ENCODE measurements at places on chromosomes 3 and 15.

DNA sequence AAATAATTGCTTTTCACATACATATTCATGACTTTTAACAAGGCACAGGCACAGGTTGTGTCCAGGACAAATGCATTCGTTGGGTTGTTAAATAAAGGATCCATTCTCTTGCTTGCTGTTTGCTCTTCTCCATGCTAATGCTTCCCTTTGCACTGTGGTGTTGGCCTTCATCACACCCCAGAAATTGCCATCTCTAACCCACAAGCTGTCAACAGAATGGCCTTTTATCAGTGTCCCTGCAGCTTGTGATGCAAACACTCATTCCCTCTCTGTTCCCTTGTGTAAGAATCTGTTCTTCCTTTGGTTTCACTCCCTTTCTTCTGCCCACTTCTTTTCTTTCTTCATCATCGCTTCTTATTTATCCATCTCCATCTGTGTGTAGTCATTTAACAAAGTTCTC, 72.2 kb downstream of the SLC7A14 start:
- no peak for DNase-seq

GRCh38 chr15:58355382-58355971, 76.3 kb upstream of the LIPC start:
- peak; percentile 95 for DNase-seq

DNA sequence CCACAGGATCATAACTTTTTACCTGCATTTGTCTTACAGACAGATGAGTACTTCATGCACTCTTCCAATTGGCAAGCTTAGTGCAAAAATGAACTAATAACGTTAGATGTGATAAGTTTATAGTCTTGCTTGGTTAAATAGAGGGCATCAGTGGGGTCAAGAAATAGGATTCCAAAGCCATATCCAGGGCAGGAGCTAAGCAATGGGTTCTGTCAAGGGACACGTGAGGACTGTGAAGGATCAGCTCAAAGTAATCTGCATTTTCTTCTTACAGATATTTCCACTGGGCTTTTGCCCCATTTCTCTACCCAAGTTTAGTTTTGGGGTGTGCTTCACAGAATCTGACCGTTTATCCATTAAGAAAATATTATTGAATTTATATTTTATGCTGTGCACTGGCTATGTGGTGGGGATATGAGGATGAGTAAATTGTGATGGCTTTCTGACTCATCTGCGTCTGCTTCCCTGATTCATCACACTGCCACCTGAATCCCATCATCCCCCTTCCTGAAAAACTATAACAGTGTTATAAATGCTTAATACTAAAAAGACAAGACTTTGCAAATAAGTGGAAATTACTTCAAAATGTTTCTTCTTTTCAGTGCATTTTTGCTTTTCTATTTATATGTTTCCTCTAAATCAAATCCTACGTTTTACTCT, 17.5 kb downstream of the PPP2R3A start:
- DNase-seq: no peak

DNA sequence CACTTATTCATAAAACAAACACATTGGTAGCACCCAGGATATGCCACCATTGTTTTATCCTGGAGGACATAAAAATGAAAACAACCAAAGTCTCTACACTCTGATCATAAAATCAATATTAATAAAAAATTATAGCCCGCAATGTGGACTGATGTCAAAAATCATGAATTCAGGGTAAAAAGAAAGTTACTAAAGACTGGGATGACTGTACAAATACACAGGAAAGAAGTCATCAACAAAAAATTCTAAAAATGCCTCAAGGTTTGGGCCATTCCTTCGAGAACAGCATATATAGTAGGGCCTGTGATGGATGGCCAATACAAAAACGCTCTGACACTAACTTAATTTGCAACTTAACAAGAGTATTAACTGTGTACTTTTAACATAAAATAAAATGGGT, 76.8 kb downstream of the THBS1 start:
- DNase-seq: no peak

DNA sequence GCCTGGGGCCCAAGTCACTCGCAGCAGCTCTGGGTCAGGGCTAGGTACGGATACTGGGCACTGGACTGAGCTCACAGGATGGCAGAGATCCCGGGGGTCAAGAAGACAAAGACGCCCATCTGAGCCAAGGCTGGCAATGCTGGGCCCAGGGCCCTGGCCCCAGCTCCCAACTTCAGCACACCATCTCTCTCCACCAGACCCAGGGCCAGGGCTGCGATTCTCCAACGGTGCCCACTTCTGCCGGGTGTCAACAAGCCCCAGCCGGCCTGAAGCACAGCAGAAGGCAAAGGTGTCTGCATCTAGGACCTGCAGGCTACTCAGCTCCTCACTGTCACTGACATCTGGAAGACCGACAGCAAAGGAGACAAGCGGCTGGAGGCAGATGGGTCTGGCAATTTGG, 8.6 kb downstream of the WDR73 start:
- DNase-seq: no peak

- no peak for DNase-seq
Measured at GRCh38 chr3:55269096-55269495, 218.0 kb downstream of the WNT5A start.

GRCh38 chr3:97949743-97950142, 22.5 kb downstream of the RIOX2 start:
- DNase-seq: no peak

Data from NCI-H1436 treated with DMSO at 0.1 percent for 48 hours (cell line).